ENCODE measurements at places on chromosomes 3 and 15. TPM values are rescaled to one million over a fixed set of nuclear protein-coding genes. Genes with fewer than 3 reads are reported as not detected.
A peak's percentile ranks its signal among the peaks of the same experiment; 100 is the strongest.

DNA sequence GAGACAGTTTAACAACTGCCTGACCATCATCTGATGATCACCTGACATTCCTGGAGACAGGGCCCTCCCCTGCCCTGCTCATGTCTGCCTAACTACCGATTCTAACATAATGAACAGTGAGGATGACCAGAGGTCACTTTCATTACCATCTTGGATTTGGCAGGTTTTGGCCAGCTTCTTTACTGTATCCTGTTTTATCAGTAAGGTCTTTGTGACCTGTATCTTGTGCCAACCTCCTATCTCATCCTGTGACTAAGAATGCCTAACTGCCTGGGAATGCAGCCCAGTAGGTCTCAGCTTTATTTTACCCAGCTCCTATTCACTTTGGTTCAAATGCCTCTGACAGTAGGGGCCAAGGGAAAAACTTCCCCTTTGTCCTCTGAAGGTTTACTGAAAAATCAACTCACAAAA lies 40.2 kb downstream of the METTL6 start:
- DNase-seq, result no peak

Gene TIMP4
- total RNA-seq, result 2.7 TPM

Gene CLDN18
- total RNA-seq, result not detected

- DNase-seq, result peak; percentile 57
Measured at GRCh38 chr3:38646630-38647029, 2.9 kb downstream of the SCN5A start.

DNA sequence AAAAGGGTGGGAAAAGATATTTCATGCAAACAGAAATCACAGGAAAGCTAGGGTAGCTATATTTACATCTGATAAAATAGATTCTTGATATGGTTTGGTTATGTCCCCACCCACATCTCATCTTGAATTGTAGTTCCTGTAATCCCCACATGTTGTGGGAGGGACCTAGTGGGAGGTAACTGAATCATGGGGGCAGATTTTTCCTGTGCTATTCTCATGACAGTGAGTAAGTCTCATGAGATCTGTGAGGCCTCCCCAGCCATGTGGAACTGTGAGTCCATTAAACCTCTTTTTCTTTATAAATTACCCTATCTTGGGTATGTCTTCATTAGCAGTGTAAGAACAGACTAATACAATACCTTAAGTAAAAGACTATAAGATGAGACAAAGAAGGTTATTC lies 558.1 kb downstream of the RSL24D1 start:
- no peak for DNase-seq

- no peak for DNase-seq
Measured at GRCh38 chr15:65553691-65554090, 23.4 kb downstream of the HACD3 start.

GRCh38 chr15:28116521-28117431 lies 17.7 kb upstream of the OCA2 start:
- DNase-seq, result no peak

DNA sequence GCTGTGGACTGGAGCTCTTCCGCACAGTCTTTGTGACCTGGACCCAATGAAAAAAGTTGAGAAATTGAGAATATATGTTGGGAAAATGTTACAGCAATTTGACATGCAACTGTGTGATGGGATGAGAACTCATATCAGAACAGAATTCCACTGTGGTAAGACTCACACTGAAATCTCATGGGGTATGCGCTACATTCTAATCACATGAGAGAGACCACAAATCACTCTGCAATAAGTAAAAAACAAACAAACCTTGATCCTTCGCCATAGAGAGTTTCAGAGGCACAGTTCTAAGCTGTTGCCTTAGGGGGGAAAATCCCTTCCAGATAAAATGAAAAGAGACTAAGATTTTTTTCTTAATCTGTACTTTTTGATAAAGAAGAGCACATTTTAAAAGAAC lies 37.3 kb downstream of the LMCD1 start:
- DNase-seq, result no peak

Gene ATP13A4
- 0.23 TPM for total RNA-seq

Gene TM4SF4
- 981 TPM for total RNA-seq

- DNase-seq, result peak; percentile 41
Measured at GRCh38 chr3:161221806-161222600, 892 bp downstream of the NMD3 start.

GRCh38 chr15:32774022-32774421 lies 56.2 kb downstream of the GREM1 start:
- no peak for DNase-seq

GRCh38 chr15:77027111-77027696 lies 32.3 kb downstream of the PSTPIP1 start:
- no peak for DNase-seq

DNA sequence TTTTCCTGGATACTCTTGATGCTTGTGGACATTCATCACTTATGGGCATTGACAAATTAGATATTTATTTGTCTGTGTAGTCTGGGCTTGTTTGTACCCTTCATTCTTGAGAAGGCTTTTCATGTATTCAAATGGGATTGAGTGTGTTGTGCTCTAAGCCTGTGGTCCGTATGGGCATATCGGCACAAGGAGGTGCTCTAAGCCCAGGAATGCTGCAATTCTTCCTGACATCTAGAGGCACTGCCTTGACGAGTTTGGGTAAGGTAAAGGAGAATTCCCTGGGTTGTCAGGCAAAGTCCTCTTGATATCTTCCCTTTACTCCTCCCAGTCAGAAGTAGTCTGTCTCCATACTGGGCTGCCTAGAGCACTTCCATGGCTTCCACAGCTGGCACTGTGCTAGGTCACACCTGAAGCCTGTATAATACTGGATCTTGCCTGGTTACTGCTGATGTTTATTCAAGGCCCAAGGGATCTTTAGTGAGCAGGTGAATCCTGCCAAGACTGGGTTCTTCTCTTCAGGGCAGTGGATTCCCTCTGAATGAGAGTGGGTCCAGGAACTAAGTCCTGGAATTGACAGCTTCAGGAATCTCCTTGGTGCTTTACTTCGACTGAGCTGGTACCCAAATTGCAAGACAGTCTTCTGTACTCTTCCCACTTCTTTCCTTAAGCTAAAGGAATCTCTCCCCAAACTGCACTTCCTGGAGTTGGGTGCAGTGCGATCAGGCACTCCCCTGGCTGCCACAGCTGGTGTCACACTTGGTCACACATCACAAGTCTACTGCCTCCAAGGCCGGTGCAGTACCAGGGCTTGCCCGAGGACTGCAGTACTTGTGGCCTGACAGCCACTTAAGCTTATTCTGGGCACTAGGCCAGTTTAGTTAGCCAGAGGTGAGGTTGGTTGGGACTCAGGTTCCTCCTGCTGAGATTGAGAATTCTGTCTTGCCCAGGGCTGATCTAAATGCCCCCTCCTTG lies 46.0 kb downstream of the GALK2 start:
- DNase-seq, result peak; percentile 65

Gene CNBP
- 305 TPM for total RNA-seq

- DNase-seq, result peak; percentile 49
Measured at GRCh38 chr15:56965231-56966013, 47.0 kb downstream of the TCF12 start.

GRCh38 chr3:72505539-72506405 lies 342.5 kb downstream of the SHQ1 start:
- DNase-seq, result no peak

Gene SLC30A4
- total RNA-seq, result 0.10 TPM

DNA sequence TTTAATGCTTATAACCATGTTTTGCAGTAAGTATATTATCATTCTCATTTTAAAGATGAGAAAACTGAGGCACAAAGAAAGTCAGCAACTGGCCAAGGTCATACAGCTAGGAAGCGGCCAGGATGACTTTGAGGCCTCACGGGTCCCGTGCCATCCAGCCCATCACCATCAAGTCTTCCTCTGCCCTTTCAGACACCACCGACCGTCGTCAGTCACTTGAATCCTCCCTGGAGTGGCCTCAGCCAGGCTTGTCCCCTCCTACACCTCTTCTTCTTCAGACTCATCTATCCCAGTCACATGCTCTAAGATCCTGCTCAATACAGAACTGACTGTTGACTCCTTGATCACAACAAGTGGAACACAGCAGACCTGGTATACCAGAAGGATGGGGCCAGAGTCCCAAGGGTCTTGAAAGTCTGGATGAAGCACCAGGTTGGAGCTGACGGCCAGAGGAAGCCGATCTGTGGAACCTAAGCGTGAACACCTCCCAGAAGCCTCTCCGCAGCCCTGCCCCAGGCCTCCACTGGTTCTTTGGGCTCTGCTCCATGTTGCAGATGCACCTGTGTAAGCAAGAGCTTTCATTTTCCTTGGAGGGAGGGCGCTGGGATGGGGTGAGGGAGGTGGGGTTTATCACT lies 22.1 kb downstream of the ITGA11 start:
- no peak for DNase-seq

Gene RTP4
- total RNA-seq, result 0.23 TPM

DNA sequence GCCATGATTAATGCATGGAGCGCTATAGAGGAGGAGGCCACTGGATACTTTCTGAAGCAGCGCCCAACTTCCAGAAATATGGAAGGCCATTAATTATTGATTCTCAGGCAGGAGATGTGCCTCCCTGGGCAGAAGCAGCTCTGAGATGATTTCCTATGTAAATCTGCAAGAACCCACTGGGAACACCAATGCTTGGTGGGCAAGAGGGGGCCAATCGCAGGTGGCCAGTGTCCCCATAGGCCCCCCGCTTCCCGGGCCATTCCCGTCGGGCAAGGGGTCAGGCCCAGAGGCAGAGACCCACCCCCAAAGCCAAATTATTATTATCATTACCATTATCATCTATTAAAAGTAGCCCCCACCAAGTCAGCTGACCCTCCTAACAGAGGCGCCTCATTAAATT lies 288.0 kb upstream of the TLE3 start:
- no peak for DNase-seq

Gene PLA2G4B
- 3.7 TPM for total RNA-seq

GRCh38 chr3:126261037-126261436 lies 80.7 kb upstream of the ALDH1L1 start:
- DNase-seq, result no peak

Measured in HT-29 (cell line).